Tibial nerve (tissue), 4 donors: ENCODE measurements at places on chromosomes 11 and 22.

GRCh38 chr11:61071208-61071681 lies 31.0 kb upstream of the CD5 start:
- H3K4me1 ChIP-seq = no peaks in the 10 kb centered on the region
- H3K36me3 ChIP-seq = no peaks in the 10 kb centered on the region
- DNase-seq = no peak
- H3K27ac ChIP-seq = peak overlapping the region; percentile 60

DNA sequence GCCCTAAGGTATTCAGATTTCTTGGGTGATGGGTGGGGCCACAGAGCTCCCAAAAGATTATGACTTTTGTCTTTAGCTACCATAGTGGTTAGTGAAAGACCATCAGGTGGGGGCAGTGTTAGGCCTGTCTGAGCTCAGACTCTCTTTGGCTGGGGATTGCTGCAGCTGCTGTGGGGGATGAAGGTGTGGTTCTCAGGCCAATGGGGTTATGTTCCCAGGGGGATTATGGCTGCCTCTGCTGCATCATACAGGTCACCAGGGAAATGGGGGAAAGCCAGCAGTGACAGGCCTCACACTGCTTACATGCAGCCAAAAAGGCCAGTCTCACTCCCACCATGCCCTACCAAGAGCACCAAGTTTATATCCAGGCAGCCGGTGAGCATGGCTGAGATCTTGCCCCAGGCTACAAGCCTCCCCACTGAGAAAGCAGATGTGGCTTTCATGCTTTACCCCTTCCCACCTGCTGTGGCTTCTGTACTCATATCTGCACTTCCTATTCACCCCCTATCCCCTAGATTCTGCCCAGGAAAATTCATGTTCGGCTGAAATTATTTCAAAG lies 24.8 kb downstream of the CNTF start:
- H3K4me3 ChIP-seq = no peak overlapping the region
- no peaks in the 10 kb centered on the region for H3K36me3 ChIP-seq
- DNase-seq = no peak
- no peak overlapping the region for H3K27ac ChIP-seq
- H3K27me3 ChIP-seq = no peaks in the 10 kb centered on the region
- no peaks in the 10 kb centered on the region for H3K4me1 ChIP-seq

DNA sequence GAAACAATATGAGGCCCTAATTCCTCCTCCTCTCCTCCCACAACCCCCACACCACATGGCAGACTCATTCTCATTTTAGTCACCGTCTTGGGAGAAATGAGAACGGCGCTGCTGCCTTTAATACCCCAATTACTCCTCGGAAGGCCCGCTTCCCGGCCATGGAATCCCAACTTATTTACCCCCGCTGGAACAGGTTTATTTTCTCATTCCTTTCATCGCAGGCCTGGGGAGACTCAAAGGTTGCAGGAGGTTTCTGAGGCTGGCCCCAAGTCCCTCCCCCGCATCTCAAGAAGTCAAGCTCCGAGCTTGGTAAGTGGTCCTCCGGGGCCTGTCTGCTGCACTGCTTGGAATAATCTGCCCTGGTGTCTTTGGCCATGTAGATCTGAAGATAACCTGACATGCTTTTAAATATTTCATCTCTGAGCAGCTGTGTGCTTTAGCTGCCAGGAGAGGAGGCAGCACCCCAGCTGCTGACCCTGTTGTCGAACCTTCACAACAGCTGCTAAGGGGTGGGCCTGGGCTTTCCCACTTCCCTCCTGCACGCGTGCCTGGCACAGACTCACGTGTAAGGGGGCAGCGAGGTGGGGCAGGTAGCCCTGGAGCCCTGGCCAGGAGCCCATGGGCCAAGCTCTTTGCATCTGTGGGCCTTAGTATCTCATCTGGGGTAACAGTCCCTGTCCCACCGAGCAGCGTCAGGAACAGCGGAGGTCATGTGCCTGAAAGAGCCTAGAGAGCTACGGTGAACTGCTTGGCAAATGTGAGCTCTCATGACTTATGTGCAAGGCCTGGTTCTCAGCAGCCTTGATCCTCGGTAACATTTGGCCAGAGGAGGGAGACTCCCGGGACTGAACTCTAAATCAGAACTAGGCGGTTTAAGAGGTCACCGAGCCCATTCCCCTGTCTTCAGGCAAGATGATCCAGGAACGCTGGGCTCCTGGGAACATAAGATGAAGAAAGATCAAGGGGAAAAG lies 164.6 kb downstream of the ST3GAL4 start:
- no peak overlapping the region for H3K4me3 ChIP-seq
- H3K27me3 ChIP-seq = no peaks in the 10 kb centered on the region
- no peaks in the 10 kb centered on the region for H3K36me3 ChIP-seq
- no peak overlapping the region for H3K27ac ChIP-seq
- DNase-seq = no peak

DNA sequence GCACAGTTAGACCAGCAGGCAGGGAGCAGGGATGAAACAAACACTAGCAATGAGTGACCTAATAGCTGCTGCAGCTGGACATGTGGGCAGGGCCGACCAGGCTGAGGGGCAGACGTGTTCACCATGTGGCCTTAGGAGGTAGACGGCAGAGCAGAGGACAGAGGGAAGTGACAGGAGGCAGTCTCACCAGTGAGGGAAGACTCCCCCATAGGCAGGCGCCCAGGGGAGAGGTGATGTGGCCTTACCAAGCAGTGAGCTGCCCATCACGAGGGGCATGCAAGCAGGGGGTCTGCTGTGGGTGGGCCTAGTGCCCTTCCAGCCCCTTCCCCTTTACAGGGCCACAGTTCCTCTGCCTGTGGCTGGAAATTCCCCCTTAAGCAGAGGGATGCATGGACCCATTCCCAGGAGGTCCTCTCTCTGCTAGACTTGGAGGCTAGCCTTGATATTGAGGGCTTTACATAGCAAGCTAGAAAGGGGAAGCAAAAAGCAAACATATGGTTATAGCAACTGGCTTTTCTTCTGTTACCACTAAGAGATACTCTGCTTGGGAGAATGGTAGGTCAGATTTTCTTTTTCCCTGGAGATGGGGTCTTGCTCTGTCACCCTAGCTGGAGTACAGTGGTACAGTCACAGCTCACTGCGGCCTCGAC lies 67.6 kb downstream of the MPPED1 start:
- no peak for DNase-seq
- no peaks in the 10 kb centered on the region for H3K27me3 ChIP-seq
- H3K4me3 ChIP-seq = no peak overlapping the region
- no peaks in the 10 kb centered on the region for H3K4me1 ChIP-seq
- H3K36me3 ChIP-seq = no peaks in the 10 kb centered on the region
- H3K27ac ChIP-seq = no peak overlapping the region

DNA sequence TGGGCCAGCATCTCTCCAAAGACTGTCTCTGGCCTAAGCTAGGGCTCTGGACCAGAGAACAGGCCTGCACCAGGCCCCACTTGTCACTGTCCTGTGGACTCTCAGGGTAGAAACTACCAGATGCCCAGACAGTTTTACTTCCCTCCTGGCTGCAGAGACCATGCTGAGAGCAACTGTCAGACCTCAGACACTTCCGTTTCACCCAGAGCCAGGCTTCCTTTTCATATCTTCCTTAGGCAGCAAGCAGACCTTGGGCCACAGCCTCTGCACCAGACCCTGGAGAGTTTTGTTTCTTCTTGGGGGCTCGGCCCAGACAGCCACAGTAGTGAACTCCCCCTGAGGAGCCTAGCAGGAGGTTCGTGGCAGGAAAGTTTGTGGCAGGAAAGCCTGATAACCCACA lies 12.1 kb upstream of the FCHSD2 start:
- peak overlapping the region; percentile 34 for H3K27ac ChIP-seq
- no peaks in the 10 kb centered on the region for H3K27me3 ChIP-seq
- no peak overlapping the region for H3K4me3 ChIP-seq
- no peaks in the 10 kb centered on the region for H3K36me3 ChIP-seq
- no peaks in the 10 kb centered on the region for H3K4me1 ChIP-seq

- DNase-seq = no peak
- H3K27ac ChIP-seq = no peak overlapping the region
- no peak overlapping the region for H3K4me3 ChIP-seq
- no peaks in the 10 kb centered on the region for H3K4me1 ChIP-seq
- H3K27me3 ChIP-seq = no peaks in the 10 kb centered on the region
These were observed 6.2 kb upstream of the FAM83F start for GRCh38 chr22:39988386-39989114.

DNA sequence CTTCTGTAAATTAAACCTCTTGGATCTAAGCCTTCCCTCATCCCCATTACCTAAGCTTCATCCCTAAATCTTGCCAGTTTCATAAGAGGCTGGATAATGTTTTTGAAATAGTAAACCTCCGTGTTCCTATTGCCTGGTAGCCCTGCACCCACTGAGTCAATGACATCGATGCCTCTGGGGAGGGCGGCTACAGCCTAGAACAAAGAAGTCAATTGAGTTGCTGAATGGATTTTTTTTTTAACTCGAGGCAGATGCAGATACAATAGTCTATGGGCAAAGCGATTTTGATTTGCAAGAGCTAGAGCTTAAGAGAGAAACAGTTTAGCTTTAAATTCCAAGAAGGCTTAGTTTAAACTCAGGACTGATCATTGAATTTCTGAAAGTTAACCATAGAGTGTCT lies 121.3 kb downstream of the NECTIN1 start:
- no peaks in the 10 kb centered on the region for H3K27me3 ChIP-seq
- no peaks in the 10 kb centered on the region for H3K4me1 ChIP-seq
- no peak for DNase-seq
- no peaks in the 10 kb centered on the region for H3K36me3 ChIP-seq
- H3K4me3 ChIP-seq = no peak overlapping the region

DNA sequence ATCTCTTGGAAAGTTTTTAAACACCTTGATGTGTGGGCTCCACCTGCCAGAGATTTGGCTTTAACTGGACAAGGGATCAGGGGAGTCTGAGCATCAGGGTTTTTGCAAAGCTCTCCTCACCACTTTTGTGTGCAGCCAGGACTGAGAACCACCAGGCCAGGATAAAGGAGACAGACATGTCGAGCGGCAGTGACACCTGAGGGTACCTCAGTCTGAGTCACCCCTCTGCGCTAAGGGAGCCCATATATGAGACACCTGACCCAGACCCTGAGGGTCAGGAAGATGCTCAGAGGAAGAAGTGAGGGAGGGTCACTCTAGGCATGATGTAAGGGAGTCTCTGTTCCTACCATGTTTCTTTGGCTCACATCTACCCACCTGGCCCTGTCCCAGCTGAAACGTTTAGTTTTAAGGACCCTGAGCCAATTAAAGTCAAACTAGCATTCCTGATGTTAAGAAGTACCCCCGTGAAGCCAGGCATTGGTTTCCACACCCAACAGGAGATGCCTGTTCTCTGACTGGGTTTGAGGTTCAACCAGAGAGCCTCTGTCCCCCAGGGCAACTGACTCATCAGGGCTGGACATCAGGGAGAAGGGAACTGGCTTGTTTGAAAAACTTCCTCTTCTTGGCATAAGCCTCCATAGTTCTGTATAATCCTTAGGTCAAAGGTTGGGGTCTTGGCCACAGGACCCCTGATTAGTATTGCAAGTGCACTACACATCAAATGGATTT lies 72.4 kb upstream of the BIRC3 start:
- no peak overlapping the region for H3K27ac ChIP-seq
- no peak overlapping the region for H3K4me3 ChIP-seq
- no peaks in the 10 kb centered on the region for H3K27me3 ChIP-seq
- no peaks in the 10 kb centered on the region for H3K36me3 ChIP-seq
